ENCODE measurements at places on chromosomes 5 and 9.

GRCh38 chr9:129522351-129522750 lies 98.5 kb downstream of the C9orf50 start:
- no peak for DNase-seq

DNA sequence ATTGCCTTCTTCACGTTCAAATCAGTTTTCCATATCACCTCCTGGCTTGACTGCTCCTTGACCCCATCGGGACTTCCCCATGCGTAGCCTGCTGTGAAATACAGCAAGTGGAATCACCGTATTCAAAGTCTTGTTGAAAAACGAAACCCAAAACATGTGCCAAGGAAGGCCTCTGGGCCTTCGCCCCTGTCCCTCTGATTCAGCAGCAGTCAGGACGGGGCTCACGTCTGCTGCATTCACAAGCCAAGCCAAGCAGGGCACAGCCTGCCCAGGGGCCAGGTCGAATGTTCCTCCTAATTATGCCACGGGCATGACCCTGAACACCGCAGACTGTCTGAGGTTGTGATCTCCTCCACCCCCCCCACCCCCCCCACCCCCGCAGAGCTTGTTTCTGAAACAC lies 960 bp upstream of the CTNND2 start:
- no peak for DNase-seq

DNA sequence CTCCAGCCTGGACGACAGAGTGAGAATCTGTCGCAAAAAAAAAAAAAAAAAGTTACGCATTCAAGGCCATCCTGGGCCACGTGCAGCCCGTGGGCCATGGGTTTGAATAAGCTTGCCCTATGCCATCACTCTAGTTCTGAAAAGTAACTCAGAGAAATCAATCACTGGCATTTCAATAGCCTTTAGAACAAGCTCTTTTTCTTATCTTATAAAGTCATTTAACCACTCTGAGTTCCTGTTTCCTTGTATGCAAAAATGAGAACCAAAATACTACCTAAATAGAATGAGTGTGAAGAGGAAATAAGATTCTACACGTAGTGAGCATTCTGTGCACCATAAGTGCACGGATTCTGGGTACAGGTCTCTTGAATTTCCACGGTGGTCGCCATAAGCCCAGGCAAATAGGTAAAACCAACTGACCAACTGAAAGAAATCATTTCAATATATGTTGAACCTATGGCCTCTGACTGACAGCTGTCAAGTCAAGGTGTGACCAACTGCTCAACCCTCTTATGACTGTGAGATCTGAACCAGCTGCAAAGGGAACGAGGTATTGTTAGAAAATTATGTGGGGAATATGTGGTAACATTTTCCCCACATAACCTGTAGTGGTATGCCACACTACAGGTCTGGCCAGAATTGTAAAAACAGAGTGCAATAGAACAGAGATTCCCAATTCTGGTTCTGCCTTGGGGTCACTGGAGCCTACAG lies 143.9 kb upstream of the LHFPL2 start:
- DNase-seq, result no peak

- DNase-seq, result no peak
These were observed 189.6 kb downstream of the ARHGEF28 start for GRCh38 chr5:73815631-73816030.

GRCh38 chr5:145830594-145830993 lies 4.5 kb downstream of the PRELID2 start:
- no peak for DNase-seq

- DNase-seq, result no peak
These were observed 197.1 kb downstream of the TTLL11 start for GRCh38 chr9:121895818-121896544.

DNA sequence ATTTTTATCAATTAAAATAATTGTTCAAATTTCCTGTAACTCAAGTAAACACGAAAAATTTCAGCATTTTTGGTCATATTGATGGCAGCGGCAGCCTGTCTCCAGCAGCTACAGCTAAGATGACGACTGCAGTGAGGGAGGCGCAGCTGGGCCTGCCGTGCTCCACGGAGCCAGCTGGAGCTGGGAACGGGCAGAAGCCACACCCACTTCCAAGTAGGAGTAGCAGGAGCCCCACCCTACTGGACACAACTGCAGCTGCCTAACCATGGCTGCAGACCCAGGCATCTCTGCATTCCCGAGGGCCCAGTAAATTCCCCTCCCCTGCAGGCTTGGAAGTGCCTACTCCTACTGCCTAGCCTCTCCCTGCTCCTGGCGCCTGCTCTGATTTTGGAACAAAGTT lies 2031.7 kb downstream of the EFNA5 start:
- no peak for DNase-seq

- no peak for DNase-seq
These were observed 139.3 kb upstream of the SHB start for GRCh38 chr9:38208206-38208901.

Data from NCI-H187 treated with DMSO at 0.1 percent for 48 hours (cell line).